NK-92 treated with Interleukin-12 subunit alpha and Interleukin-12 subunit beta, amount 100 ng/mL, for 24 hours (cell line): ENCODE measurements at places on chromosomes 13 and 19.

- no peak for DNase-seq
These were observed 320.2 kb downstream of the TBC1D4 start for GRCh38 chr13:75161804-75162203.

GRCh38 chr13:91308299-91308698 is 39.2 kb upstream of the MIR17HG start:
- DNase-seq = no peak

DNA sequence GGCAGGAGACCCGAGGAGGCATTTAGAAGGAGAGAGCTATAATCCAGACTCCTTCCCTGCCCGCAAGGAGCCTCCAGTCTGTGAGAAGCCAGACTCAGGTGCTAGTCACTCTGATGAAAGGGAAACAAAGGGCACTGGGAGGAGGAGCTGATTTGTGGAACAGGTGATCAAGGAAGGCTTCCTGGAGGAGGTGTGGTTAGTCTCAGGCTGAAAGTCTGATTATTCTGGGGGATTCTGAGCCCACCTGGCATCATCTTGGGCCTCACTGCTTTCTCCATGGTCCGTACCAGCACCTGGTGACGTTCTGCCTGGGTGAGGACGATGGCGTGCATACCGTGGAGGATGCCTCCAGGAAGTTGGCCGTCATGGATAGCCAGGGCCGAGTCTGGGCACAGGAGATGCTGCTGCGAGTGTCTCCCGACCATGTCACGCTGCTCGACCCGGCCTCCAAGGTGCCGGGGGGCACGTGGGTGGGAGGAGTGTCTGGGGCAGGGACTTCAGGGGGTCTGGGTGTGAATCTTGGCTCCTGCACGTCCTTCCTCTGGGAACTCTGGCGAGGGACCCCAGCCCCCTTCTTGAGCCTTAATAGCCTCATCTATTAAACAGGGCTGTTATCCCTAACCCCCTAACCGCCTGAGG is 3.9 kb downstream of the EPS8L1 start:
- DNase-seq = no peak

- no peak for DNase-seq
These were observed 2.7 kb downstream of the ALDH16A1 start for GRCh38 chr19:49455773-49456172.

- no peak for DNase-seq
These were observed 84.9 kb downstream of the GNG7 start for GRCh38 chr19:2617393-2618165.

- DNase-seq = no peak
These were observed 27.7 kb downstream of the CYP2B6 start for GRCh38 chr19:41018736-41019290.

GRCh38 chr19:6250024-6250615 is 29.7 kb downstream of the MLLT1 start:
- DNase-seq = no peak

DNA sequence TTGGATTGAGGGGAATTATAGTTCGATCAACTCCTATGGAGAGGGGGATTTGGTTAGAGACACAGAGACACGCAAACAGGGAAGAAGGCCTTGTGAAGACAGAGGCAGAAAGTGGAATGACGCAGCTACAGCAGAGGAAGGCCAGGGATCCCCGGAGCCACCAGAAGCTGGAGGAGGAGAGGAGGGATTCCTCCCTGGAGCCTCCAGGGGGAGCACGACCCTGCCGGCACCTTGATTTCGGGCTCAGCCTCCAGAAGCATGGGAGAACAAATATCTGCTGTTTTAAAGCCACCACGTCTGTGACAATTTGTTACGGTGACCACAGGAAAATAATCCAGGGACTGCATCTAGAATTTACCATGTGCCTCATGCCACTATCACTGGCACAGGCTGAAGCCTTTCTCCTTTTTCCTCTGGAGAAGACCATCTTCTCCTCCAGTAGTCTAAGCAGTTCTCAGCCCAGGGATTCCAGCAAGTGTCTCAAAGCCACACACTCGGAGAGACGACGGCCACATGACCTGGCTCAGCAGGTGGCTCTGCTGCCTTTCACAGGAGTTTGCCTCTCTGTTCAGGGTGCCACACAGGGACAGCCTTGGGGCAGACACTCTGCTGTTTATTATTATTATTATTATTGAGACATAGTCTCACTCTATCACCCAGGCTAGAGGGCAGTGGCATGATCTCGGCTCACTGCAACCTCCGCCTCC is 39.9 kb upstream of the CCNE1 start:
- no peak for DNase-seq

DNA sequence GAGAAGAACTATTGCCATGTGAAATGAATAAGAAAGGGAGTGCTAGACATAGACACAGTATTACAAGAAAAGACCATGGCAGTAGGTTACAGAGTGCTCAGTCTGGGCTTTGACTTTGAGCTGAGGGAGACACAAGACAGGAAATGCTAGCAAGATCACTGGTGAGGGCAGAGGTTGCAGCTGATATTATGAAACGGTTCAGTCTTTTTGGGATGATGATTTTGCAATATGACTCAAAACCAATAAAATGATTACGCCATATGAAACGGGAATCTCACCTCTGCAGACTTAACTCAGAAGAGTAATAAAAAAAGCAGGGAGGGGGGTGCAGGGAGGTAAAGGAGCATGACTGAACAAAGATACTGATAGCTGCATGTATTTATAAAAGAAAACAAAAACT is 123.1 kb downstream of the RBM26 start:
- no peak for DNase-seq

GRCh38 chr19:35870798-35871197 is 2.4 kb downstream of the APLP1 start:
- DNase-seq = no peak

DNA sequence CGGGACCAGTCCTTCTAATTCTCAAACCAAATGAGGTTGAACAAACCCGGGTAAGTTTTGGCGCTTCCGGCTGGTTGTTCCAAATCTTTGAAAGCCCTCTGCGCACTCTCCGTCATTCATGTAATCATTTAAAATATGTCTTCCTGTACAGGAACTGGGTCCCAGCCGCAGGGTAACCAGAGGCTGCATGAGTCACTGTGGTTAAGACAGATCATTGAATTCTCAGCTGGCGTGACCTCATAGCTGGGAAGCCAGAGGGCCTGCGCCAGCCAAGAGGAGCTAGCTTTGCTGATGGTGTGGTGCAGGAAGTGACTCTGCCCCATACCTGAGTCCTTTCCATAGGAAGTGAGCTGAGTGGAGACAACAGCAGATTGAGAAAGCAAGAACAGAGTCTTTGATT is 135.2 kb downstream of the TSHZ3 start:
- DNase-seq = peak; percentile 65

DNA sequence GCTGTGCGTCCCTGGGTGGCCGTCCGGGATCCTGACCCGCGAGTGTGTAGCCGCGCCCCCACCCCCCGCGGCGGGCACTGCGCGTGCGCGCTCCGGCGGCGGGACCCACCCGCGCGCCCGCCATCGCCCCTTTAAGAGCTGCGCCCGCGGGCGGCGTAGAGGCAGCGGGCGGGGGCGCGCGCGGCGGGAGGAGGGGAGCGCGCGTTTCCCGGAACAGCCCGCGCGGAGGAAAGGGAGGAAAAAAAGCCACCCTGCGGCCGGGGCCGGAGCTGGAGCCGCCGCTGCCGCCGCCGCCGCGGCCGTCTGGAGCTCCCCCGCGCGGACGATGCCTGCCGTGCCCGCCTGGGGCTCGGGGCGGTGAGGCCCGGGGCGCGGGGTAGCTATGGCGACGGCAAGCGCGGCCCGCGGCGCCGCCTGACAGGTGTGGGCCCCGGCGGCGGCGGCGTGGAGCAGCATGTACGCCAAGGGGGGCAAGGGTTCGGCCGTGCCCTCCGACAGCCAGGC is at the start of gene SSBP4:
TSS of gene SSBP4 (plus strand) at position 204 of the 504 bp plus-strand sequence. CDS start at position 455, 251 bp downstream.
- peak; percentile 63 for DNase-seq

DNA sequence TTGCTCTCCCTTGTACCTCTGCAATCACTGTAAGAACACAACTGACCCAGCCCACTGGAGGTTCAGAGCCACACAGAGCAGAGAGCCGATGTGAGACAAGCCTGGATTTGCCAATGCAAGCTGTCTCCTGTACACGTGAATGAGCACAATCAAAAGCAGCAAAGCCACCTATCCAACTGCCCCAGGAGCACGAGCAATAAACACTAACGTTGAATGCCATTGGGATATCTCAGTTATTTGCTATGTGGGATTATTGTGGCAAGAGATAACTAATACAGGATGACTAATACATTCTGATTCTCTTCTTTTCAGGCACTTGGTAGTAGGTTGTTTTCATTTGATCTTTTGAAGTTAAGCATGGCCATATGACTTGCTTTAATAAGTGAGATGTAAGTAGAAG is 85.2 kb upstream of the FAM216B start:
- DNase-seq = no peak

GRCh38 chr13:77749344-77749880 is 51.9 kb downstream of the SLAIN1 start:
- DNase-seq = no peak

GRCh38 chr19:53432088-53432661 is 391 bp downstream of the ZNF761 start:
- no peak for DNase-seq

DNA sequence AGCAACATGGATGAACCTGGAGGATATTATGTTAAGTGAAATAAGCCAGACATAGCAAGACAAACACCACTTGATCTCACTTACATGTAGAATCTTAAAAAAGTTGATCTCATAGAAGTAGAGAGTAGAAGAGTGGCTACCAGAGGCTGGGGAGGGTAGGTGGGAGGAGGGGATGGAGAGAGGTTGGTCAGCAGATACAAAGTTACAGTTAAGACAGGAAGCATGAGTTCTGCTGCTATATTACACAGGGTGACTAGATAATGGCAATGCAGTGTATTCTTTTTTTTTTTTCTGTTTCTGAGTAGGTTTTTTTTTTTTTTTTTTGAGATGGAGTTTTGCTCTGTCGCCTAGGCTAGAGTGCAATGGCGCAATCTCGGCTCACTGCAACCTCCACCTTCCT is 15.2 kb upstream of the THSD1 start:
- no peak for DNase-seq

GRCh38 chr13:90806016-90806615 is 541.4 kb upstream of the MIR17HG start:
- no peak for DNase-seq

- DNase-seq = peak; percentile 14
These were observed 1.5 kb downstream of the PPP1R15A start for GRCh38 chr19:48873476-48874302.
